ENCODE measurements at places on chromosomes 5 and 9.

DNA sequence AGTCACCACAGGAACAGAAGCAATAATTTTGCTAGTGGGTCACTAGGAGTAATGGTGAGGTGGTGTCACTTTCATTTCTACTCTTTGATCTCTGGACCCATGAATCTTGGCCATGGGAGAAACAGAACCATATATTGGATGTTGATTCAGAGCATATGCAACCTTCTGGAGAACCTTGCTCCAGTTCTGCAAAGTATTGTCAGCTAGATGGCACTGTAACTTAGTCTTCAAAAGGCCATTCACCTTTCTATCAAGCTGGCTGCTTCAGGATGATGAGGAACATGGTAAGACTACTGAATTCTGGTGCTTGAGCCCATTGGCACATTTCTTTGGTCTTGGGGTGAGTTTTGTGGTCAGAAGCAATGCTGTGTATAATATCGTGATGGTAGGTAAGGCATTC is 129.1 kb upstream of the FBN2 start:
- no peak for DNase-seq

GRCh38 chr5:143101121-143101520 is 302.4 kb downstream of the NR3C1 start:
- DNase-seq = no peak

DNA sequence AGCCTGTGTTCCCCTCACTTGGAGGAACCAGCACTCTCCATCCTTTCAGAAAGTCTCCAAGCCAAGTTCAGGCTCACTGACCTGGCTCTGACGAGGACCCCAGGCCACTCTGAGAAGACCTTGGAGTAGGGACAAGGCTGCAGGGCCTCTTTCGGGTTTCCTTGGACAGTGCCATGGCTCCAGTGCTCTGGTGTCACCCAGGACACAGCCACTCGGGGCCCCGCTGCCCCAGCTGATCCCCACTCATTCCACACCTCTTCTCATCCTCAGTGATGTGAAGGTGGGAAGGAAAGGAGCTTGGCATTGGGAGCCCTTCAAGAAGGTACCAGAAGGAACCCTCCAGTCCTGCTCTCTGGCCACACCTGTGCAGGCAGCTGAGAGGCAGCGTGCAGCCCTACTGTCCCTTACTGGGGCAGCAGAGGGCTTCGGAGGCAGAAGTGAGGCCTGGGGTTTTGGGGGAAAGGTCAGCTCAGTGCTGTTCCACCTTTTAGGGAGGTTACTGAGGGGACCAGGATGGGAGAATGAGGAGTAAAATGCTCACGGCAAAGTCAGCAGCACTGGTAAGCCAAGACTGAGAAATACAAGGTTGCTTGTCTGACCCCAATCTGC is 4.7 kb upstream of the NUP214 start:
- no peak for DNase-seq

DNA sequence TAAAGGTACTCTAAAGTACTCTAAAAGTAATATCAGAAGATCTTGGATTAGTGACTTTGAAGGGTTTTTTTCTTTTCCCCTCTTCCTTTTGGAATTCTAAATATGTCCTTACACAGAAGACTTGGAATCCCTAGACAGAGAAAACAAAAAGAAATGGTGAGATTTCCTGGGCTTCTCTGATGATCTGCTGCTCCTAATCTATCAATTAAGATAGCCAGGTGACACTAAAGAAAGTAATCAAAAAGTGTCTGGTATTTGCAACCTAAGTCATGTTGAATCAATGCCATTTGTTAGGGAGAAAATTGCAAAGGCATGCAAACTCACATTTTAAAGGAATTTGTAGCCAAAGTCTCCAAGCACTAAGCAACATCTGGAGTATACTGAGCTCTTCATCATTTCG is 29.5 kb upstream of the MYO10 start:
- no peak for DNase-seq

- DNase-seq = no peak
These were observed 257.8 kb downstream of the KIAA0825 start for GRCh38 chr5:94360382-94361130.

- DNase-seq = no peak
These were observed 86.5 kb upstream of the LMX1B start for GRCh38 chr9:126527109-126527825.

GRCh38 chr5:165538065-165538464 is 2032.6 kb downstream of the MAT2B start:
- DNase-seq = no peak

DNA sequence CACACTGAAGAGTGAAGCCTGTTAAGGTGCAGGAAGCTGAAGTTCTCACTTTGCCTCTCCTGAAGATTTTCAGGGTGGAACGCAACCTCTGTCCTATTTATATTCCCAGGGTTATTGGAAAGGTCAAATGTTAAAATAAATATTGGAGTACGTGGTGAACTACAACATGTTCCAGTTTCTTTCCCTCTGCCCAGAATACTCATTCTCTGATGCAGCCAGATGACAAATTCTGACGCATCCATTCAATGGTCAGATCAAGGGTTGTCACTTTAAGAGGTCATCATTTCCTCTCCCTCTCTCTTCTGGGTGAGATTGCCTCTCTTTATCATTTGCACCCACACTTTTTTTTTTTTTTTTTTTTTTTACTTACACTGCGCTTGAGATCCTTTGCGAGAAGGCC is 277.1 kb downstream of the BRINP1 start:
- no peak for DNase-seq

GRCh38 chr5:76999451-76999850 is 30.8 kb upstream of the AGGF1 start:
- no peak for DNase-seq

GRCh38 chr5:158861366-158861765 is 238.3 kb downstream of the EBF1 start:
- DNase-seq = no peak

GRCh38 chr5:6096101-6096500 is 282.2 kb downstream of the MED10 start:
- no peak for DNase-seq

DNA sequence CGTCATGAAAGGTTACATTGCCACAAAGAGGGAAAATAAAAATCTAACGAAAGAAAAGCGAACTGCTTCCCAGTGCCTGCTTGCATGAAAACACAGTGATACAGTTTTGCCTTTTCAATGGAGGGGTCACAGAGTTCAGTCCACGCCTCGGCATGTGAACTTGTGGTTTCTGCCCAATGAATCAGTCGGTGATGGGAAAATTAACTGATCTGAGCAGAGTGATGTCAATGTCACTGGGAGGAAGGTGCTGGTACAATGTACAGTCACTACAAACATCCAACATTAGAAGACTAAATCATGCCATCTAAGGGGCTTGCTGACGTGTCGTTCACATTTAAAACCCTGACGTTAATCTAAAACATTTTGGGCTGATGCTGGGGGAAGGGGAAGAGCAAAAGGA is 151.8 kb upstream of the MSX2 start:
- no peak for DNase-seq

DNA sequence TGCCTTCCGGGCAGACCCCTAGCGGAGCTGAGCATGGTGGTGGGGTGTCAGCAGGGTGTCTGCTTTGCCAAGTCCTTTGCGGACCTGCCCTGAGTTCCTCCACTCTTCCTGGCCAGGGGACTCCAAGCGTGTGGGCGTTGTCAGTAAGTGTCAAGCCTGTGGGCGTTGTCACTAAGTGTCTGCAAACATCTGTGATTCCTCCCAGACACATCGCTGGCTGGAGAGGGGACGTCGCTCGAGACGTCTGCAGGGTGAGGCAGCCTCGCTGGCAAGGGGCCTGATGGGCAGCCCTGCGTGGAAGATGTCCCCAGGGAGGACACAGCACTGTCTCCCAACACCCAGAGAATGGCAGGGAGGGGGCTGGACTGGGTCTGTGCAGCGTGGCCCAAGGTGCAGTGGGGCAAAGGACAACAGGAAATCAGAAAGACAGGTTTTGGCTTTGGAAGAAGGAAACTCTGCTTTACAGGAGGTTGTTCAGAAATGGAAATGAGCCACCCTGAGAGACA is 28.8 kb downstream of the ADAMTSL2 start:
- DNase-seq = no peak

GRCh38 chr9:129617167-129617566 is 3.7 kb downstream of the C9orf50 start:
- DNase-seq = no peak

DNA sequence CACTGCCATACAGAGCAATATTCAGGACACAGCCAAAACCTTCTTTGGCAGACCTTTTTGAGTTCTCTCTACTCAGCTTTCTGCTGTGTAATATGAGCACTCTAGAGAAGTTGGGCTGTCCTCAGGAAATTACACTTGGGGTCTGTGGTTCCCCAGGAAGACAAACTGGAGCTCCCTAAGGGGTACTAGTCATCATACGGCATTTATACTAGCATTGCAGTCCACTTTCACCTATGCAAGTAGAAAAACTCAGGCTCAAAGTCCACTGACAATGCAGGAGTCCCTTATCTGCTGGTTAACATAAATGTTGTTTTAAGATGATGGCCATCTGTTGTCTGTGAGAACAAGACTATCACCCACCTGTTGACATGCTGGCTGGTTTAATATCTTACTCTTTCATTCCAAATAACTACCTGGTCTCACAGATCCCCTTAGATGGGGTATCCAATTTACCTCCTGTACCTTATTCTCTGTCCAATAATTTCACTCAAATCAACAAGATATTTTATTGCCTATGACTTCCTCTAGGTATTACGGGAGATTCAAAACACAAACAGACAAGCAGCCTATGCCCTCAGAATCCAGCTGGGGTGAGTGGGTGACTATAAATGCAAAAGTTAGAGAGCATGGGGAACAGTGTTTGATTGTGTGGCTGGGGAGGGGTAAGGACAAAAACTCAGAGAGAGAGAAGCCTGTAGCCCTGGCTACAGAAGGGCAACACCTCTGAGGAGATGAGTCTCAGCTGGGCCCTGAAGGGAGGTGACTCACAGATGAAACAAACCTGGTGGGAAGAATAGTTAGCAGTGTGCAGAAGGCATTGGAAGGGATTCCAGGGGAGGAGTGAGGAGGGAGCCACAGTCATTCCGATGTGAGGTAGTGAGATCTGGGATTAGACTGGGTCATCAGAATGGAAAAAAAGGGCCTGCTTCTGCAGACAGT is 10.2 kb downstream of the DOCK8 start:
- no peak for DNase-seq

DNA sequence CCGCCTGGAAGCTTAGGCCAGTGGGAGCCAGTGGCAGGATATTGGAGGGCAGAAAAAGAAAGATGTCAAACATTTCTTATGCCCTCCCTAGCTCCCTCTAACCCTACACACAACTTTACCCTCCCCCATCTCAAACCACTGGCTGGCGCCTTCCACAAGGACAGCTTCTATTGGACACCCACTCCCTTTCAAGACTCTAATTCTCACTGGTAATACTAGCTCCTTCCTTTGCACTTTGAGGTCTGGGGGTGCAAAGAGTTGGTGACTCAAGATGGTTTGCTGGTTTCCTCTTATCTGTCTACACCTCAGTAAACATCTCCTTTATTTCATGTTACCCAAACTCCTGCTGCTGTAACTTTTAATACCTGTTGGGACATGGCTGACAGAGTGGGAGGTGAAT is 11.6 kb upstream of the ITGA1 start:
- DNase-seq = peak; percentile 66

DNA sequence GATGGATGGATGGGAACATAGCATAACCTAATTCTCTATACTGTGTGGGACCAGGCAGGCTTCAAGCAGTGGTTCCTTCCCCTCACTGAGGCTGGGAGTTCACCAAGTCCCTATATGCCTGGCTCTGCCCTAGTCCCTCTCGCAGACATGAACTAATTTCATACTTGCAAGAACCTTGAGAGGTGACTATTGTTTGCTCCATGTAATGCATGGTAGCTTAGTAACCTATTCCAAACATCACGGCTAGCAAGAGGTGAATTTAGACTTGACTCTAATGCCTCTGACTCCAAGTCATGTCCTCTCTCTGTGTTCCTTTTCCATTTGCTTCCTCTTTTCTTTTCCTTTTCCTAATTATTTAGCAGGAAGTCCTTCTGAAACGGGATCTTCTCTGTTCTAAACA is 25.9 kb upstream of the ERMP1 start:
- DNase-seq = no peak

GRCh38 chr5:54975701-54976100 is 9.7 kb downstream of the ESM1 start:
- DNase-seq = no peak

DNA sequence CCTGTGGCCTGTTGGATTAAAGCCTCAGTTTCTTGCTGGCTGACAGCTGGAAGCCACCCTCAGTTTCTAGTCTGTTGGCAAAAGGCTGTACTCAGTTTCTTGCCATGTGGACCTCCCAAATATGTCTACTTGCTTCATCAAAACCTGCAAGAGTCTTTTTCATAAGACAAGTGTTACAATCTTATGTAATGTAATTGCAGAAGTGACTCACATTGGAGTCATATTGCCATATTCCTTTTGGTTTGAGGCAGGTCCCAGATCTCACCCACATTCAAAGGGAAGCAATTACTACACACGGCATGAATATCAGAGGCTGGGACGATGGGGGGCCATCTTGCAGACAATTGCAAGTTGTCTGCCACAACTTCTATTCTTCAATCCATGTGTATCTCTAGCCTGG is 286.7 kb upstream of the IL12B start:
- DNase-seq = no peak

DNA sequence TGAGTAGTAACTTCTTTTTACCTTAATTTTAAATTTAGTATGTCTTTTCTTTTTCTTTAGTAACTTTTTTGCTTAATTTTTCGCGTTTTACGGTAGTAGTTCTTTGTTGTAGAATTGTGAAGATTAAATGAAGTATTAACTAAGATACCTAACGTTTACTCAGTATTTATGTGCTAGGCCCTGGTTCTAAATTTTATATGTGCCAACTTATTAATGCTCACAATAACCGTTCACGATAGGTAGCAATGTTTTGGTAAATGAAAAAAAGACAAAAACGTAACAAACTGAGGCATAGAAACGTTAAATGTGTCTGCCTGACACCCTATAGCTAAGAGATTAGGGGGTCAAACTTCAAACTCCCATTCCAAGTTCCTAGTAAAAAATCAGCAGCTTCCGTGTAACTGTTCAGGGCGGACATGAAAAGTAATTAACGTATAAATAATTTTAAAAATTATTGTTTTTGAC is 1.2 kb downstream of the MRPS30 start:
- DNase-seq = no peak

- DNase-seq = no peak
These were observed 111.2 kb downstream of the LMNB1 start for GRCh38 chr5:126888175-126888574.

- DNase-seq = no peak
These were observed at the start of gene CDKN2A for GRCh38 chr9:21993893-21994555. Gene CDKN2A, minus strand, starts transcription at chr9:21994392.

DNA sequence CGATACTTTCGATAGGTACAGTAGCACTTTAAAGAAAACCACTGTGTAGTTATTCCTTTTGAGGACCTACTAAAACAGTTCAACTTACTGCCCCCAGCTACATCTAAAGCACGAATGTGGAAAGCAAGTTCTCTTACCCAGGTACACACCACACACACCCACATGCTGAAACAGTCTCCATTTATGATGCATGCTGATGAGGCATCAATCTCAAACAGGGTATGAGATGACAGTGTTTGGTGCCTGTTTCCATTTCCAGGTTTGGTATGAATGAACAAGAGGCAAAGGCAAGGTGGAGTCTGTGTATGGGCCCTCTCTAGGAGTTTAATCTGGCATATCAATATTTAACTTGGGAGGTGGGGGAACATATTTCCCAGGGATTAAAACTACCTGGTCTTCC is 13.9 kb downstream of the HMGXB3 start:
- no peak for DNase-seq
